Prostate gland (tissue), 2 donors: ENCODE measurements at places on chromosomes 1 and 21. TPM values are rescaled to one million over a fixed set of nuclear protein-coding genes. Genes with fewer than 3 reads are reported as not detected.

GRCh38 chr1:235423214-235423652, 56.0 kb downstream of the TBCE start:
- H3K4me3 ChIP-seq, result no peak overlapping the region
- H3K4me1 ChIP-seq, result no peaks in the 10 kb centered on the region
- no peaks in the 10 kb centered on the region for H3K36me3 ChIP-seq
- no peak for DNase-seq
- H3K27ac ChIP-seq, result no peak overlapping the region

DNA sequence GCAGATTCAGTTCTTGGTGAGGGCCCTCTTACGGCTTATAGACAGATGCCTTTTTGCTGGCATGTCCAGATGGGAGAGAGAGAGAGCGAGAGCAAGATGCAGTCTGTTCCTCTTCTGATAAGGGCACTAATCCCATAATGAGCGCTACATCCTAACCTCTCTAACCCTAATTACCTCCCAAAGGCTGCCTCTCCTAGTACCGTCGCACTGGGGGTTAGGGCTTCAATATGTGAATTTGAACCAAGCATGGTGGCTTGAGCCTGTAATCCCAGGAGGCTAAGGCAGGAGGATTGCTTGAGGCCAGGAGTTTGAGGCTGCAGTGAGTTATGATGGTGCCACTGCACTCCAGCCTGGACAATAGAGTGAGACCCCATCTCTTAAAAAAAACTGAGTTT, 10.5 kb upstream of the SDE2 start:
- H3K4me1 ChIP-seq, result no peaks in the 10 kb centered on the region
- H3K27me3 ChIP-seq, result no peaks in the 10 kb centered on the region
- no peak for DNase-seq
- H3K4me3 ChIP-seq, result no peak overlapping the region

GRCh38 chr1:69313118-69313517, 254.6 kb upstream of the LRRC7 start:
- no peak overlapping the region for H3K4me3 ChIP-seq
- no peaks in the 10 kb centered on the region for H3K36me3 ChIP-seq
- no peak overlapping the region for H3K27ac ChIP-seq
- no peaks in the 10 kb centered on the region for H3K27me3 ChIP-seq
- DNase-seq, result no peak

DNA sequence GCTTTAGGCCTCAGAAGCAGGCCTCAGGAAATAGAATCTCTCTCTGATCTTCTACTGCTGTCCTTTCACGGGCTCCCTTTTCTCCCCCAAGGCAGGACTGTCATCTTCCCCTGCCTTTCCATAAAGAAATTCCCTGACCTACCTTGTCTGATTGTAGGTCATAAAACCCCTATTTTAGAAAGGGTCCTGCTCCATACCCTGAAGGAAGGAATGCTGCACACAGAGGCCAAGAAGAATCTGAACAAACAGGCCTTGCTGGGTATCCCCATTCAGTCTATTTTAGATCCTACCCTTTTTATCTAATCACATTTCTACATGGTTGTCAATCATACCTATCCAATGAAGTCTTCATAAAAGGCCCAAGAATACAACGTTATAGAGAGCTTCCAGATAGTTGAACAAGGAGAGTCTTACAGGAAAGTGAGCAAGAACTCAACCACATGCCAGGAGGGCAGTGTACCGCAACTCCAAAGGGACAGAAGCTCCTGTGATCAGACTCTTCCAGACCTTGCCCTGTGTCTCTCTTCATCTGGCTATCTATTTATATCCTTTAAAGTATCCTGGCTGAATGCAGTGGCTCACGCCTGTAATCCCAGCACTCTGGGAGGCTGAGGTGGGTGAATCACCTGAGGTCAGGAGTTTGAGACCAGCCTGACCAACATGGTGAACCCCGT, 93.1 kb downstream of the SLC16A1 start:
- H3K36me3 ChIP-seq, result no peaks in the 10 kb centered on the region
- DNase-seq, result no peak
- no peak overlapping the region for H3K27ac ChIP-seq

- no peaks in the 10 kb centered on the region for H3K4me1 ChIP-seq
- no peaks in the 10 kb centered on the region for H3K36me3 ChIP-seq
- H3K4me3 ChIP-seq, result no peak overlapping the region
- H3K27ac ChIP-seq, result no peak overlapping the region
- H3K27me3 ChIP-seq, result no peaks in the 10 kb centered on the region
These were observed 64.8 kb downstream of the RAB3GAP2 start for GRCh38 chr1:220207411-220207810.

GRCh38 chr1:12063141-12064072, at the start of gene TNFRSF8:
TSS of gene TNFRSF8 (plus strand) at chr1:12063303. CDS start at chr1:12063599, 296 bp downstream.
- H3K4me1 ChIP-seq, result no peaks in the 10 kb centered on the region
- peaks cover 21% of the 10 kb centered on the region for H3K27me3 ChIP-seq
- no peaks in the 10 kb centered on the region for H3K36me3 ChIP-seq
- no peak for DNase-seq
- no peak within 1 kb of the TSS for H3K27ac ChIP-seq

- H3K36me3 ChIP-seq, result no peaks in the 10 kb centered on the region
- no peaks in the 10 kb centered on the region for H3K4me1 ChIP-seq
- no peaks in the 10 kb centered on the region for H3K27me3 ChIP-seq
- no peak overlapping the region for H3K4me3 ChIP-seq
- no peak overlapping the region for H3K27ac ChIP-seq
These were observed 94.4 kb upstream of the TNFSF4 start for GRCh38 chr1:173301507-173301906.

DNA sequence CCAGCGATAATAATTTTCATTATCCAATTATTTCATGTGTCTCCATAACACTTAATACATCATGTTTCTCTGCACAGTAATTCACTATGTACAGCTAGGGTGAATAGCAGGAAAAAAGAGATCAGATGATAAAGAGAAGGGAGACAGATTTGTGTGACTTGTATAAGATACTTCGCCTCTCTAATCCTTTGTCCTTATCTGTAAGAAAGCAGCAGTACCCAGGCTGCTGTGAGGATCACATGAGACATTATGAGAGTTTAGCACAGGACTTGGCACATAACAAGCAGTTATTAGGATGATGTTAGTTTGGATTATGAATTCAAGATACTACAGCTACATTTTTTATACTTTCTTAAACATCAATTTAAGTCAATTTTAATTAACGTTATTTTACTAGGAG, 6.3 kb downstream of the ERG start:
- no peak overlapping the region for H3K4me3 ChIP-seq
- DNase-seq, result no peak
- H3K27ac ChIP-seq, result no peak overlapping the region
- no peaks in the 10 kb centered on the region for H3K27me3 ChIP-seq
- H3K36me3 ChIP-seq, result no peaks in the 10 kb centered on the region
- no peaks in the 10 kb centered on the region for H3K4me1 ChIP-seq

- H3K27me3 ChIP-seq, result no peaks in the 10 kb centered on the region
- peak overlapping the region; percentile 36 for H3K27ac ChIP-seq
- no peak overlapping the region for H3K4me3 ChIP-seq
- no peaks in the 10 kb centered on the region for H3K36me3 ChIP-seq
These were observed 32.7 kb downstream of the HSPG2 start for GRCh38 chr1:21904454-21904703.

DAP3 gene
- 151 TPM for total RNA-seq

GBP5 gene
- total RNA-seq, result 0.23 TPM

MPZL1 gene
- total RNA-seq, result 52.5 TPM

SLC5A3 gene
- 44.0 TPM for total RNA-seq

STUM gene
- 4.3 TPM for total RNA-seq
